Right atrium auricular region (tissue), 2 donors: ENCODE measurements at places on chromosomes 5 and 9. TPM values are rescaled to one million over a fixed set of nuclear protein-coding genes. Genes with fewer than 3 reads are reported as not detected.

The HBEGF gene
- total RNA-seq = 60.7 TPM

The IFNA13 gene
- total RNA-seq = not detected

DNA sequence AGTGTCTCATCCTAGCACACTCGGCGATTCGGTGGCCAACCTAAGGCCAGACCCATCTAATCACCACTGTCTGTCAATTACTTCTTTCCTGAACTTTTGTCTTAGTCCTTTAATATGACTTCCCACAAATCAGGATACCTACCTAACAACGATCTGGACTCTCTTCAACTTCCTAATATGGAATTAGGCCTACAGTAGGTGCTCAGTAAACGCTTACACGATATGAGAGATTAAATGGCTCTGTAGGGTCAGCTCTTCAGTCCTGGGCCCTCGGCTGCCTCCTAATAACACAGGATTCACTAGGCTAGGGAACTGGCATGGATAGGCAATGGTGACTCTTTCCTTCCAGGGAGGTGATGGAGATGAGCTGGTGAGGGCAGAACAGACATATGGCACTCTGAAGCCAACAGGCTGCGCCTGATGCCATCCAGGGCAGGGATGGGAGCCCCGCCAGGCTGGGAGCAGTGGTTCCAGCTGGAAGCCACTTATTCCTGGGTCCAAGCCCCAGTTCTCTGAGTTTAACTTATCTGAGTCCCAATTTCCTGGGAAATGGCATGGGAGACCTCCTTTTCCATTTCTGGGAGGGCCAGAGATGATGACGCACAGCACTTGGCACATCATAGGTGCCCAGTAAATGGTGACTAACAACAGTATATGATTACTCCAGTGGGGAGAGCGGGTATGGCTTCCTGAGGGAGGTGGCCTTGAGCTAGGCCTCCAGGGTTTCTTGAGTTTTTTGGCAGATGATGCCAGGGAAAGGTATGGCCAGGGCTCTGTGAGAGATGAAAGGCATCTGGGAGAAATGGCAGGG lies 7.3 kb downstream of the PDGFRB start:
- H3K36me3 ChIP-seq = no peaks in the 10 kb centered on the region
- no peak overlapping the region for H3K4me3 ChIP-seq
- peaks cover 66% of the 10 kb centered on the region for H3K4me1 ChIP-seq
- H3K27me3 ChIP-seq = no peaks in the 10 kb centered on the region
- no peak for DNase-seq
- H3K27ac ChIP-seq = peak overlapping the region; percentile 88

- no peaks in the 10 kb centered on the region for H3K27me3 ChIP-seq
- no peaks in the 10 kb centered on the region for H3K4me1 ChIP-seq
- H3K4me3 ChIP-seq = no peak overlapping the region
- DNase-seq = no peak
Observed at GRCh38 chr9:112248722-112249121, 73.6 kb upstream of the SUSD1 start.

- no peak overlapping the region for H3K27ac ChIP-seq
- no peaks in the 10 kb centered on the region for H3K27me3 ChIP-seq
- no peaks in the 10 kb centered on the region for H3K4me1 ChIP-seq
- no peaks in the 10 kb centered on the region for H3K36me3 ChIP-seq
Observed at GRCh38 chr5:32791536-32792243, 80.6 kb downstream of the NPR3 start.

DNA sequence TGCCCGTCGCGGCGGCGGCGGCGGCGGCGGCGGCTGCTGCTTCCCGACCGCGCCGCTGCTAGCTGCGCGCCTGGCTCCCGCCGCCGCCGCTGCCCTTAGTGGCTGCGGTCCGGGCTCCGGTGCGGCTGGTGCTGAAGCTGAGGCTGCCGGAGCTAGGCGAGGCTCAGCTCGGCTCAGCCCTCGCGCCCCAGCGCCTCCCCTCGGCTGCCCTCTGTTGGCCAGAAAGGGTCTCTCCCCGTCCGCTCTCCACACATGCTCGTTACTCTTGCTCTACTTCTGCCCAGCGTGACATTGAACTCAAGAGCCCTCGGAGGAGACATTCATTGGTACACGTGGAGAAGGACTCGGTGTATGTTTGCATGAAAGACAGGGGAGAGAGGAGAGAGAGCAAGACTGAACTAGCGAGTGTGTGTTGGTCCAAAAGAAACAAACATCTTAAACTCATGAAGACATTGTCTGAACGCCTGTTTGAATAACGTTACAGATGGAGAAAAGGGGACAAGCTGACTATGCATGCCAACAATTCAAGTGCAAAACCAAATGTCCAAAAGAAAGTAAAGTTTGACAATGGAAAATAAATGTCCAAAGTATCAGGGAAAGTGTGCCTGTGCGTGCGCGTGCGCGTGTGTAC lies at the start of gene HCN1:
HCN1 (minus strand) TSS at position 175 of the 631 bp plus-strand sequence.
- no peaks in the 10 kb centered on the region for H3K4me1 ChIP-seq
- H3K36me3 ChIP-seq = no peaks in the 10 kb centered on the region
- peak within 1 kb of the TSS; percentile 53 for H3K4me3 ChIP-seq

GRCh38 chr5:16856531-16856930 lies 79.6 kb downstream of the MYO10 start:
- no peaks in the 10 kb centered on the region for H3K27me3 ChIP-seq
- no peaks in the 10 kb centered on the region for H3K36me3 ChIP-seq
